H9 (cell line): ENCODE measurements at places on chromosomes 4 and X.

DNA sequence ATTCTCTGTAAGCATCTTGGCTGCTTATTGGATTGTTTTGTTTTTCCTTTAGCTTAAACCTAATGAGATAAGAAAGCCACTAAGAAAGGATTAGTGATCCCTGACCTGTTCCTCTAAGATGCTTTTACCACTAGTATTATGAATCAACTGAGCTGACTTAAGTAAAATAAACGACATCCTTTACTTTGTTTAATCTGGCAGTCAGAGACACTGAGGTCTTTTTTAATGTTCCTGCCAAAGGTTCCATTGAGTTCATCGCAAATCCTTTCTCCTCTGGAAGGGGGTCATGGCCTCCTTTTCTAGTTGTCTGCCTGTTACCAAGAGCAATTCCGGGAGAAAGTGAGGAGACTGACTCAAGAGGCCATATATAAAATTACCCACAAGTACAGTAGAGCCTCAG lies 1038.3 kb upstream of the SLIT2 start:
- DNase-seq = no peak

GRCh38 chrX:23820235-23820782 lies 37.3 kb downstream of the SAT1 start:
- DNase-seq = no peak

DNA sequence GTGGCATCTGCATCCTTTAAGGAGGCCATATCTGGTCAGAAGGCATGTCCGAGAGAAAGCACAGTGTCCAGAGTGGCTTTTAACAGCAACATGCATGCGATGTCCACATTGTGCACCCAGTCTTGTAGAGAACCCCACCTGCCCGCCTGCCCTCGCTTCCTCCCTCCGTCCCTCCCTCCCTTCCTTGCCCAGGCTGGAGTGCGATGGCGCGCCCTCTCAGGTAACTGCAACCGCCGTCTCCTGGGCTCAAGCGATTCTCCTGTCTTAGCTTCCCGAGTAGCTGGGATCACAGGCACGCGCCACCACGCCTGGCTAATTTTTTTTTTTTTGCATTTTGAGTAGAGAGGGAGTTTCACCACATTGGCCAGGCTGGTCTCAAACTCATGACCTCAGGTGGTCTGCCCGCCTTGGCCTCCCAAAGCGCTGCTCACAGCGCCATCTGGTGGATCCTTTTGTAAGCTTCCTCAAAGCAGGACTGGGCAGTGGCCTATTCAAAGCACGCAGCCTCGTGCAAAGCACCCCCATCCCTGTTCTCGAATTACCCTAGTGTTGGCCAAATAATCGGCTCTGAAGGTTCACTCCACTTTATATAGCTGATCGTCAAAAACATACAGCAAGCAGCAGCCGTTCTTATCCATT lies 15.0 kb downstream of the BRCC3 start:
- DNase-seq = peak; percentile 65

GRCh38 chr4:85842540-85842939 lies 367.6 kb downstream of the ARHGAP24 start:
- DNase-seq = no peak
